MG63 (cell line): ENCODE measurements at places on chromosomes 6 and 20. TPM values are rescaled to one million over a fixed set of nuclear protein-coding genes. Genes with fewer than 3 reads are reported as not detected.

DNA sequence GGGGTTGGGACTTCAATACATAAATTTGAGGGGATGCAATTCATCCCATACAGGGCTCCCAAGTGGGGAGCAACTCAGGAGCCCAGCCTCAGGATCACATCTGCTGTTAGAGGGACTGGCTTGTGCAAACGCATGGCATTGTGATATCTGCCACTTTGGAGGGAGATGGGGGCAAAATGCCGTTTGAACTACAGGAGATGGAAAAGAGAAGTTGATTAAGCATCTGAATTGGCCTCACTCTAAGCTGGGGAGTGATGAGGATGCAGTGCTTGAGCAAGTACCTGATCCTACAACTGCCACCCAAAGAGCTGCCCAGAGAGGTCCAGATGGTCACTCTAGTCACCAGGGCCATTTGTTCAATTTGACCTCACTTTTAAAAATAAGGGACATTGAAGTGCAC lies 2.0 kb downstream of the LY86 start:
- no peak for DNase-seq

DNA sequence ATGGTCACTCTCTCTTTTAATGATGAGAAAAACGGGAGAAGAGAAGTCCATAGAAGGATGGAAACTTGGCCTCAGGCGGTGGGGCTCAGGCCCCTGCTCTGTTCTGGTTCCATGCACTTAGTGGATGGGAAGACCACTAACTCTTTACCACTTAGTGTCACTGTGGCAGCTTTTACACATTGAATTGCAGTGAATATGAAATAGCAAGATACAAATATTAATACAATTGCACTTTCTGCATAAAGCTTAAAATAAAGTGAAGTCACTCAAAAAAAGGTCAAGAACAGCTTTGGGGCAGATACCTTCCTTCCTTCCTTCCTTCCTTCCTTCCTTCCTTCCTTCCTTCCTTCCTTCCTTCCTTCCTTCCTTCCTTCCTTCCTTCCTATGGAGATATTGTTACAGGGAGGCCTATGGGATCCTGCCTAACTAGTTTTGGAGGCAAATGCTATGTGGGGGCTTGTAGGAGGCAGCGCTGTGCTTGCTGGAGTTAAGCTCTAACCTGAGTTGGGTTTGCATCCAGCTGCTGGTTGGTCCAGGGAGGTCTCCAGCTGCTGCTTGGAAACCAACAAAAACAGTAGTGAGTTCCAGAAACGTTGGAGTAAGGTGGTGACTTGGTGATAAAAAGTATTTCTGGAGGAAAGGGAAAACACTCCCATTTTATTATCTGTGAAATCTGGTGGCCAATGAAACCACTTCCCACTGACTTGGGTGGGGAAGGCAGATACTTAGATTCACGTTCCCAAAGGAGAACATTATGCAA lies 62.3 kb upstream of the NKX2-2 start:
- no peak for DNase-seq

DNA sequence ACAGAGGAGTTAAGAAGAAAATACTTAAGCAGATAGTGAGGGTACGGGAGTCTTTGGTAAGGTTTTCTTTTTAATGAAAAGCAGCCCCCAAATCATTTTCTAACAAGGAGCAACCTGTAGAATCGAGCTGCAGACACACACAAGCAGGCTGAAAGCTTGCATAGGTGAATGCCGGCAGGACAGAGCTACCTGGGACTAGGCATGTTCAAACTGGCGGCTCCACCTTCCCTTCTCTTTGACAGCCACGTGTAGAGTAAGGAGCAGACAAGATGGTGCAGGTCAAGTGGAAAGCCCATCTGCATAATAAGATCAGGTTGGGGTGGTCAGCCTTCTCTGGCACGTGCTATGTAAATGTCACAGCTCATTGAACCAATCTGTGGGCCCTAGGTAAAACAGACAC lies 1292.4 kb downstream of the EPHA7 start:
- DNase-seq, result no peak

DNA sequence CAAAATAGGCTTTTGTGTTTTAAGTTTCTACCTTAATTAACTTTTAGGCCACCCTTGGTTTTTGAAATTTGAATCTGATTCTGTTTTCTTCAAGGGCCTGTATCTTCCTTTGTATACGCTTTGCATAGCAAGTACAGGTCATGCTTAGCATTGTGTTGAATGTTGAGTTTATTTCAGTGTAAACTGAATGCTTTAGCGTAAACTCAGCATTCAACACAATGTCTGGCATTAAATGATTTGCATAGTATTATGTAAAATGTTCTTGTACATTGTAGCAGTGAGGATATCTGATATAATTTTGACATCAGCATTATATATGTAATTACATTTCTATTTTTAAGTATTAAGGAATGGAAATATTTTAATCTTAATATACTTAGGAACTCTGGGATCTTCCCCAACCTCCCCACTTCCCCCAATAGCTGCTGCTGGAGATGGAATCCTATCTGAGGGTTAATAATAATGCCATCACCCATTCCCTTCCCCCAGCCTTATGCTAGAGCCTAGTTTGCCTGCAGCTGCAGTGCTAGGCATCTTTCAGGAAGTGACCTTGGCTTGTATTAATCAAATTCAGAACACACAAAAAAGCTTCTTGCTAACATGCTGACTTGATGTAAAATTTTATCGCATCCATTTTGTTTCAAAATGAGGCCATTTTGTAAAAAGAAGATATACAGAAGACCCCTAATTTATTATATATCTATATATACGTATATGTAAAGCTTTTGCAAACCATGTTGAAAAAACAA lies 73.1 kb downstream of the NCOA3 start:
- no peak for DNase-seq

GRCh38 chr6:108874470-108875160 lies 26.4 kb downstream of the ARMC2 start:
- DNase-seq, result no peak

DNA sequence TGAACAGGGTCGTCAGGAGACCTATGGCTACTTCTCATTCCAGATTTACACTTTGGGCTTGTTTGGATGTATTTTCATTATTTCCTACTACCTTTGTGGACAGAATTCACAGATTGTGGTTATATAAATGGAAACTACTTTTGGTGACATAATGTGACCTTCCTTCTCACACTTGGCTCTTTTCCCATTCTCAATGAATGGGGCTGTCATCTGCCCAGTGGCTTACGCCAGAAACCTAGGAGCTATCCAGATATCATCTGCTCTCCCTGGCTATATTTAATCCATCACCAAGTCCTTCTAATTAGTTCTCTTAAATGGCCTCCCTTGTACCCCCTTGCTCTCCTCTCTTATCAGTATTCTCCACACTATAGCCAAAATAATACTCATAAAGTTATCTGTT lies 1606.8 kb downstream of the KHDRBS2 start:
- no peak for DNase-seq

FRK gene
- total RNA-seq, result 0.07 and 0.16 TPM in 2 replicates

TGIF2 gene
- total RNA-seq, result 16.3 and 18.5 TPM in 2 replicates

TRIM40 gene
- total RNA-seq, result not detected in 2 replicates

PEX3 gene
- total RNA-seq, result 13.6 and 24.8 TPM in 2 replicates
